Activated T-cell treated with anti-CD3 and anti-CD28 coated beads for 24 hours (primary cell): ENCODE measurements at places on chromosomes 6 and 20.

DNA sequence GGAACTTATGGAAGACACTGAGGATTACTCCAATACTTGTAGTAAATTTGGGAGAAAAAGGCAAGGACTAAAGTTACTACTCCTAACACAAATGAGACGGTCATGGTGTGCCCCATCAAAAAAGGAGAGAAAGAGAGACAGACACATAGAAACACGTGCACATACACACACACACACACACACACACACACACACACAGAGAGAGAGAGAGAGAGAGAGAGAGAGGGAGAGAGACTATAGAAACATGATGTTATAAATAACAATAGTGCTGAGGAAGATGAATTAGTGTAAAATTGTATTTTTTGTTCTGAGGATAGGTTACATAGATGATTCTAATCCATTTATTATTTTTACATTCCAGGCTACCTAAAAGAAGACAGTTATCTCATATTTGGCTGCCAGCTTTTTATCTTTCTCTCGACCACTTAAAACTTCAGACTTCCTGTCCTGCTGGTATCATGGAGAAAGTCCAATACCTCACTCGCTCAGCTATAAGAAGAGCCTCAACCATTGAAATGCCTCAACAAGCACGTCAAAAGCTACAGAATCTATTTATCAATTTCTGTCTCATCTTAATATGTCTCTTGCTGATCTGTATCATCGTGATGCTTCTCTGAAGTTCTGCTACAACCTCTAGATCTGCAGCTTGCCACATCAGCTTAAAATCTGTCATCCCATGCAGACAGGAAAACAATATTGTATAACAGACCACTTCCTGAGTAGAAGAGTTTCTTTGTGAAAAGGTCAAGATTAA, 10.5 kb downstream of the PLN start:
- DNase-seq, result no peak

DNA sequence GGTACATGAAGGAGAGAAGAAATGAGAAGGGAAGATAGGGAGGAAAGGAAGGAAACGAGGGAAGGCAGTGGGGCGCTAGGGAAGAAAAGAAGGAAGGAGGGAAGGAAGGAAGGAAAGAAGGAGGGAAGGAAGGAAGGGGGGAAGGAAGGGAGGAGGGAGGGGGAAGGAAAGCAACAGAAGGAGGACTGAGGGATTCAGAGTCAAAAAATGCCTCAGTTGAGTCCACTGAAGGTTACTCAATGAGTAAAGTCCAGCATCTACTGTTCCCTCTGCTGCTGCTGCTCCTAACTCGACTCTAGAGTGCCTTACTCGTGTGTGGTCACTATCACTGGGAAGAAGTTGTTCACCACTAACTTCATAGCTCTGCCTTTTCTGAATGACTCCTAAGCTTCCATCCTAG, 33.8 kb downstream of the PHACTR1 start:
- no peak for DNase-seq

- DNase-seq, result no peak
Observed at GRCh38 chr6:160955508-160956295, 35.9 kb upstream of the MAP3K4 start.

DNA sequence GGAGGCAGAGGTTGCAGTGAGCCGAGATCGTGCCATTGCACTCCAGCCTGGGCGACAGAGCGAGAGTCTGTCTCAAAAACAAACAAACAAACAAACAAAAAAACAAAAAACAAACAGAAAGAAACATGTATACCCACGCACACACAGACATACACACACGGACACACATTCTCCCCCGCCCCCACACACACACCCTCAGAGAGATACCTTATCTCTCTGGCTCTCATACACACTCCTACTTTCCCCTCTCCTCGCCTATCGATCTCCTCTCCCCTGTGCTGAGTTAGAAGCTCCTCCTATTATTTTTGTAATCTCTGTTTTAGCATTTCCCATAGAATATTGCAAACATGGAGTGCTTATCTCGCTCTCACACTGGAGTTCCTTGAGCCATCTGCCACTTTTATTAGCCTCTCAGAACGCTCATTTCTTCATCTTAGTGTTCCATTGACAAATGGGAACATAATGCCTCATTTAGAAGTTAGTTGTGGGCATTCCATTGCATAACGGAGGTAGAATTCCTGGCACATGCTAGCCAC, 144.2 kb upstream of the CITED2 start:
- DNase-seq, result no peak

DNA sequence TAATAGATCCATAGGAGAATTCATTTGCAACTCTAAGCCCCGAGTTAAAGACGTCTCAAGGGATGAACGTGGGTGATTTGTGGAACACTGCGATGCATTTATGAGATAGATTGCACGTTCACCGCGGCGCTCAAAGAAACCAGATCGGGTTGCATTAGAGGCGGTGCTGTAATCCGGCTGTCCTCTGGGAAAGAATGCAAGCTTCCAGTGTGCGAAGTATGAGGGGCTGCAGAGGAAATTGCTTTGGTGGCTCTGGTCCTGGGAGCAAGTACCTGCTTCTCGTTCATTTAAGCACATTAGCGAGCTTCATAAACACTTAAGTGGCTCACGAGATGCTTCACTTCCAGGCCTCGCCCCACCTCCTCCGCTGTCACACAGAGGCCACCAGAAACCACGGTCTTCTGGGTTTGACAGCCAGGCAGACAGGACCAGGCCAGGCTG, 182.3 kb downstream of the CDH4 start:
- no peak for DNase-seq

- no peak for DNase-seq
Observed at GRCh38 chr6:157471077-157471686, 90.2 kb downstream of the ZDHHC14 start.

DNA sequence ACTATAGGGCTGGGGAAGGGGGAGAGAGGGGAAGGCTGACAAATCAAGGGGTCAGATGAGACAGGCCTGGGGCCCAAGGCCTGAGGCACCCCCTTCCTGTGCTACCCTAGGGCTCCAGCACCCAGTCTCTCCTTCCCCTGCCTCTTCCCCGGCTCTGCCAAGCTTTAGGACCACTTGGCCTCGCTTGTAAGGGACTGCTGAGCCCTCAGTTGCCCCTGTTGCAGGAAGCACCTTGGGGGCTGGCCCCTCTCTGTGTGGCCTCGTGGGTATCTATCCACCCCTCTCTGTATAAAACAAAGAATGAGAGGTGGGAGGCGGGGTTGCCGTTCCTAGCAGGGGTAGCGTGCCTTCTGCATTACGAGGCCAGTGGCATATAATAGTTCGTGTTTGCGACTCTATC, 21.4 kb upstream of the SMOC2 start:
- no peak for DNase-seq
